ENCODE measurements at places on chromosomes 2 and 18.

- DNase-seq, result no peak
These were observed 304.7 kb downstream of the TCF4 start for GRCh38 chr18:55283309-55283708.

GRCh38 chr2:105396254-105397024 is 2.4 kb downstream of the FHL2 start:
- peak; percentile 11 for DNase-seq

DNA sequence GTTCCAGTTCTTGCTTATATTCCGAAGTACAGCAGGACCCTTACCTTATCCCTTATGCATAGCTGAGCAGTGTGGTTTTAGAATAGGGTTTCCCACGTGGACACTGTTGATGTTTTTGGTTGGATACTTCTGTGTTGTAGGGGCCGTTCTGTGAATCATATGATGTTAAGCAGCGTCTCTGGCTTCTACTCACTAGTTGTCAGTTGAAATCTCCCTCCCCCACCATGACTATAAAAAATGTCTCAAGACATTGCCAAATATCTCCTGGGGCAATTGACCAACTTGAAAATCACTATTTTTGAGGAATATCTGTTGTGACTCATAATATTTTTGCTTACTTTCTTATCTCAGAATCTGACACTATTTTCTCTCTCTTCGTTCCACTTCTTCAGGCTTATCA is 713.7 kb downstream of the TSN start:
- DNase-seq, result no peak

DNA sequence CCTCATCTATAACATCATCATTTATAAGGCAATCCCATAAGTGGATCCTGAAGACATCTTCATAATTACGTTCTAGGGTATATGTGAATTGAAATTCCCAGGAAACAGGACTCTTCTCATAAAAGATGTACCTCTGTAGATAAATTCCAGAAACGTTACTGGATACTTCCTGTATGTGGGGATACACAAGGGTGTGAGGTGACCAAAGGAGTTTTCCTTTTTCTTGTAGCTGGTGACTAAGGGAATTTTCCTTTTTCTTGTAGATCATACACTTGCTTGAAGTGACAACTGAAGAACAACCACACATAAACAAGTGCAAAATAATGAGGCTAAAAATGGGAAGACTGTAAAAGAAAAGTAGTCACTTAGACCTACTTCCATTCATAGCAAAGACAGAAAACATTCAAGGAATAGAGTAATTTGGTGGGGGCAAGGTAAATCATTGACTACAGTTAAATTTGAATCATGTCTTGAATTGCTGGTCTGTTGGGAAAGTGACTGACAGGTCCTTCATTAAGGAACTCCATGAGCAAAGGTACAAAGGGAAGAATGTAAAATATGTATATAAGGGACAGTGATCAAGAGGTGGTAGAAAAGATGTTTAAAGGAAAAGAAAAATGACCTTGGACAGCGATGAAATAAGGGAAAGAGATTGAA is 53.2 kb upstream of the UBE2E3 start:
- no peak for DNase-seq

DNA sequence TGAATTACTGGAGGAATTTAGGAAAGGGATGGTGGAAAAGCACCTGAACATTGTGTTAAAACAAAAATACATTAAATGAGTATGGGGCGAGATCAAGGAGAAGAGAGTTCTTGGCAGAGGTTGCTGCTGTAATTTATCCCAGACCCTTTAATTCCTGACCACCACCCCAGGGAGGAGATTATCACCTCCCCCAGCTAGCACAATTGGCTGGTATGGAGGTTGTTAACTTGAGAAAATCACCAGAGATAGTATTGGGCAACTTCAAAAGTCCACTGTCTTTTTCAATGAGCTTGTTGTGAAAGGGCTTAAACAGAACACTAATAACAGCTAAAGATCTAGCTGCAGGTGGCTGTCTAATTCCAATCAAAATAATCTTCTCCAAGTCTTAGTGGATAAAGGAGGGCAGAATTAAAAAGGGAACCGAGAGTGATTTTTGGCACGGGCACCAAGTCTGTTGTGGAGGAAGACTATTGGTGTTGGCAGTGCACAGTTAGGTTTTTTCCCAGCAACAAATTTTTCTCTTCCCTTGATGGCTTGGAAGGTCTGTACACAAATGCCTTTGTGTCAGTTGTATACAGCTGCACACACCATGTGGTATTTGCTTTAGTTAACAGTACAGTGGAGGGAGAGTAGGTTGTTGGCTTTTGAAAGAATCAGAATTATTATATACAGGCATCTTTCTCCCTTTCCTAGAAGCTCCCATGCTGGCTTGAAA is 289.5 kb downstream of the SLC4A3 start:
- DNase-seq, result no peak

Measured in stimulated activated CD4-positive, alpha-beta T cell treated with anti-CD3 and anti-CD28 coated beads, TNF-alpha, amount 100 ng/mL, for 1 hour (primary cell).